ENCODE measurements at places on chromosomes 13 and 19.

DNA sequence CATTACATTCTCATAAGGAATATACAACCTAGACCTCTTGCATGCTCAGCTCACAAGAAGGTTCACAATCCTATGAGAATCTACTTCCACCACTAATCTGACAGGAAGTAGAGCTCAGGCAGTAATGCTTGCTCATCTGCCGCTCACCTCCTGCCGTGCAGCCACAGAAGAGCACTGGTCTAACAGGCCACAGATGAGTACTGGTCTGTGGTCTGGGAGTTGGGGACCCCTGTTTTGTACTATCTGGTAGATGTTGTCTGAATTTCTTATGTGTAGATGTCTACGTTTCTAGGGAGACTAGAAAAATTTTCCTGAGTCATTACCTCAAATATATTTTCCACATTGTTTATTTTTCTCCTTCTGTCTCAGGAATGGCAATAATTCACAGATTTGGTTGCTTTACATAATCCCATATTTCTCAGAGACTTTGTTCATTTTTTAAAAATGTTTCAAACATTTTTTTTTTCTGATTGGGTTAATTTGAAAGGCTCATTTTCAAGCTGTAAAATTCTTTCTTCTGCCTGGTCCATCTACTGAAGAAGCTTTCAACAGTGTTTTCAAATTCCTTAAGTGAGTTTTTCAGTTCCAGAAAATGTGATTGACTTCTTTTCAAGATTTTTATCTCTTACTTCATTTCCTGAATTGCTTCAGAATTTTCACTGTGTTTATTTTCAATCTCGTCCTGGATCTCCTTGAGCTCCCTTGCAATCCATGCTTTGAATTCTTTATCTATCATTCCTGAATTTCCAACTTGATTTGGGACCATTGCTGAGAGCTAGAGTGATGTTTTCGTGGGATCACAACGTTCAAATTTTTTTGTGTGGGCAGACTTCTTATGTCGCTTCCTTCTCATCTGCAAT, 1322.2 kb downstream of the PCDH9 start:
- no peak for DNase-seq

- no peak for DNase-seq
Observed at GRCh38 chr13:22198641-22199217, 527.9 kb downstream of the FGF9 start.

DNA sequence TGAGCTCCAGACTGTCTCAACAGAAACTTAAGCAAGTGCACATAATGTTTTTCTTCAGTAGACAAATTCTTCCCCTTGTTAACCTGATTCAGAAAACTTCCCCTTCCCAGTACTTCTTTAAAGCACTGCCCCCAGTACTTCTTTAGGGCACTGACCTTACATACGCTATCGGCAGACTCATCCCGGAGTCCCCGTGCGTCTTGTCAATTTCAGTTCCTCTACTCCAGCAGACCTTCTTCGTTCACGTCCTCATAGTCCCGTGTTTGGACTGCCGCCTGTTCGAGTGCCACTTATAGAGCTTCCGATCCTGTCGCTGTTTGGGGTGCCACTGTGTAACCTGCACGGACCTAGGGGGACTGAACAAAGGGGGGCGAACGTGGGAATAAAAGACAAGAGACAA, 29.0 kb downstream of the ZNF627 start:
- DNase-seq: no peak

DNA sequence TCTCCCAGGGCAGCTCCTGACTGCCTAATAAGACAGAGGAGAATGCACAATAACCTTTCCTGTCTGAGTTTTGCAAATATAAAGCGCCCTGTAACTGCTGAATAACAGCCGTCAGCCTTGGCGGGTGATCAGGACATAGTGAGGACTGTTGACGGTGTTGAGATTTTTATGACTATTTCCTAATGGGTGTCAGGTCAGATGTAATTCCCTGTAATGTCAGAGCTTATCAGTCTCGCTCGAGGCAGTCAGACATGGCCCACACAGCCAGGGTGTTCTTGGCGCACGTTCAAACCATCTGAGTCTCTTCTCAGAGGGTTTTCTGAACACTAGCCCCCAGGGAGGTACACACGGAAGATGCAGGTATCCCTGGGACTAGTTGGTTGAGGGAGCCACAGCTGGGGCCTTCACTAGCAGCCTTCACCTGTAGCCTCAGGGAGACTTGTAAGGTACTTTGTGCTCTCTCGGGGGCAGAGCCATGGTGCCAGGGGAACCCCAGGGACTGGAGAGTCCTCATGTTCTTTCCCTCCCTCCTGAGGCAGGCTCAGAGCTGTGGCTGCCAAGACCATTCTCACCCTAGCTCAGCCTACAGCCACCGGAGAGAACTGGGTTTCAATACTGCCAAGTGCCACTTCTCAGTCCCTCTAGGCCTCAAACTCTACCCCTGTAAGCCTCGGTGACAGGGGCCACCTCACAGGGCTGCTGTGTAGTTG, 213.1 kb downstream of the UQCRFS1 start:
- DNase-seq: no peak

GRCh38 chr13:71862459-71862943, 4.5 kb downstream of the DACH1 start:
- no peak for DNase-seq

- DNase-seq: no peak
Observed at GRCh38 chr13:42706286-42706685, 75.1 kb upstream of the FAM216B start.

GRCh38 chr13:66655847-66656454, 574.2 kb downstream of the PCDH9 start:
- DNase-seq: no peak

DNA sequence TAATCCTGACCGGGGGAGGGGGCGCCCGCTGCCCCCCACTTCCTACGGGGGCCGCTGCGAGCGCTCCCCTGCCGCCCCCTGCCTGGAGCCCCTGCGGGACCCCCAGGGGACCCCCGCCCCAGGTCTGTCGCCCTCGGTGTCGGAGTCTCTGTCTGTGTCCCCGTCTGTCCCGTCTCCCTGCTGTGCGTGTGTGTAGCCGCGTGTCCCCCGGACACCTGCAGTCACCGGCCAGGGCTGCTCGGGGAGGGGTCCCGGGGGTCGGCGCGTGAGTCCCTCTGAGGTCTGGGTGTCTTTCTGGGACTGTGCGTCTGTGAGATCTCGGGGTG, 7.7 kb upstream of the NFIC start:
- no peak for DNase-seq

GRCh38 chr13:106882246-106882645, 314.3 kb upstream of the ARGLU1 start:
- no peak for DNase-seq

Data from gastrocnemius medialis (tissue), 4 donors.